CD8-positive, alpha-beta T cell (primary cell): ENCODE measurements at places on chromosomes 3 and 15. TPM values are rescaled to one million over a fixed set of nuclear protein-coding genes. Genes with fewer than 3 reads are reported as not detected.

DNA sequence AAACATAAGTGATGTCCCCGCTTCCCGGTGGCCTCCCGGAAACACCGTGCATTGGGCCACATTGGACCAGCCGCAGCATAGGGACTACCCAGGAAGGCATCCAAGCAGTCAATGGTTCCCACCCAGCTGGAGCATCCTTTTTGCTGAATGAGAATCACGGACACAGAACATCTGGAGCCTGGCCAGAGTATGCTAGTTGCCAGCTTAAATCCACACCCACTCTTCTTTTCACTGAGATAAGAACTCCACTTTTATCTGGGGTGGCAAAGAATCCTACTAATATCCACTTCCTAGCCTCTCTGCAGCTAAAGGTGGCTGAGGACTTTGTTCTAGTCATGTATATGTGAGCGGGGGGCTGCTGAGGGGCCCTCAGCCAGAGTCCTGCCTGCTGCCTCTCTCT is 95.2 kb upstream of the PLXNA1 start:
- no peak for DNase-seq

DNA sequence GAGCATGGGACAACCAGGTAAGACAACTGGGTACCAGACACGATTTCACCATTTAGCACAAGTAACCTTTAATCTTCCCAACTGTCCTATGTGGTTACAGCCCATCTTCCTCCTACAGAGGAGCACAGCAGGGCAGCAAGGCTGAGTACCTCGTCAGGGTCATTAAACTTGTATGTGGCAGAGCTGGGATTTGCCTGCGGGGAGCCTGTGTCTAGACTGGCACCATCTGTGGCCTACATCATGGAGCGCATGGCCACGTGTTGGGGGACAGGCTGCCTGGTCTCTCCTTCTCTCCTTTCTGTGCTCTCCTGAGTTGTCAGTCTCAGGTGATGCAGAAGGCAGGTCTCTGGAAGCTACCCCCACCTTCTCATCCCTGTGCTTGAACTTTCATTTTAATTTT is 32.2 kb downstream of the GOLGA6A start:
- DNase-seq: no peak

The TXNRD3 gene
- 1.6 TPM for total RNA-seq

DNA sequence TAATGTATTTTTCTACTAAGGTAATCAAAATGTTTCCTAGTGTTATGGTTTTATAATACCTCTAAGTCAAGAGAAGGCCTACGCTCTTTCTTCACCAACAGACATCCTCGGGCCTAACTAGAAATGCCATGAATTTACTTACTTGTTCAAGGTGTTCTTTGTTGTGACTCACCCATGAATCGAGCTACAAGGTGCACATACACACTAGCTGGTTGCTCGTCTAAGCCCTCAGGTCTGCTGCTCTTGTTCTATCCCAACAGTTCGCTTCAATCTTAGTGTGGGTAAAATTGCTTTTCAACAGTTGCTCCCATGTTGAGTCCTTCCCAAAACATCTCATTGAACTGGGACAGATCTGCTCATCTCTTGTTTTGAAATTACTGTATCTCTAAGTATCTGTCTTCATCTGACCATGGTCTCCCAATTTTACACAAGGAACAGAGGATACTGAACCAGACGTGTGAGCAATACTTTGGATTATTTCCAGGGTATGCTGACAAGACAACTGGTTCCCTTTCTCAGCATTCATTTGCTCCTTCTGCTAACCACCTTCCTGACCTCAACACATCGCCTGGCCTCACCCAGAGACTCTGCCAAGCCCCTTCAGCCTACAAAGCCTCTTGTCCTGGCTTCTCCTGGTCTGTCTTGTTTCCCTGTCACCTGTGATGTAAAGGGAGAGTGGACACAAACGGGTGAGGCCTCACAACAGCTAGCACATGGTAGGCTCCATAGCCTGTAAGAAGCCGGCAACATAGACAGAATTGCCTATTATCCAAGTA is 84.2 kb downstream of the NEDD4 start:
- DNase-seq: no peak

DNA sequence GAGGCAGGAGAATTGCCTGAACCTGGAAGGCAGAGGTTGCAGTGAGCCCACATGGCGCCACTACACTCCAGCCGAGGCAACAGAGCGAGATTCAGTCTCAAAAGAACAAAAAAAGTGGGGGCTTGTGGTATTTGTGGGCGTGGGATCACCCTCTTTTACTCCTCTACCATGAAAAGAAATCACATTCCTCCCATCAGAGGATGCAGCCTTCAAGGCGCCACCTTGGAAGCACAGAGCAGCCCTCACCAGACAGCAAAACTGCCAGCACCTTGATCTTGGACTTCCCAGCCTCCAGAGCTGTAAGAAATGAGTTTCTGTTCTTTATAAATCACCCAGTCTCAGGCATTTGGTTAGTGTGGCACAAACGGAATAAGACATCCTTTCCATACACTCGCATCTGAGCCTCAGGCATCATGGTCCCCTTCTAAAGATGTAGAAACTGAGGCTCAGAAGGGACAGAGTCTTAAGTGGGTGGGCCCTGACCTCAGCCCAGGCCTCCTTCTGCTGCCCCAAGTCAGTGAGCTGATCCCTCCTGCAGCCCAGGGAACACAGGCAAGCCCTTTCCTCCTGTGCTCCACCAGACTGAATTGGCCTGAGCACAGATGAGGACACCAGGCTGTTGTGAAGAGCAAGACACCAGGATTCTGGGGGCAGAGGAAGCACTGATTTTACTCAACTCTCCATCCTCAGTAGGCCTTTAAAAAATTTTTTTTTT is 201.7 kb upstream of the LINGO1 start:
- no peak for DNase-seq

The SSUH2 gene
- total RNA-seq: not detected

DNA sequence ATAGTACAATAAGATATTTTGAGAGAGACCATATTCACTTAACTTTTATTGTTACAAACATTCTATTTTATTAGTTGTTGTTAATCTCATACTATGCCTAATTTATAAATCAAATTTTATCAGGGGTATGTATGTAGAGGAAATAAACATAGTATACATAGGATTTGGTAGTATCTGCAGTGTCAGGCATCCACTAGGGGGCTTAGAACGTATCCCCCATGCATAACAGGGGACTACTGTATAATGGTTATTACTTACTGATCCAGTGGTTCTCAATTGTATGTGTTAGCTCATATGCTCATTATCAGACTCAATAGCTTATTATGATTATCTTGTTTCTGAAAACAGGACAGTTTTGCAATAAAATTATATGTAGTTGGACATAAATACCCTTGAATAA is 27.6 kb downstream of the CMC1 start:
- DNase-seq: peak; percentile 45

DNA sequence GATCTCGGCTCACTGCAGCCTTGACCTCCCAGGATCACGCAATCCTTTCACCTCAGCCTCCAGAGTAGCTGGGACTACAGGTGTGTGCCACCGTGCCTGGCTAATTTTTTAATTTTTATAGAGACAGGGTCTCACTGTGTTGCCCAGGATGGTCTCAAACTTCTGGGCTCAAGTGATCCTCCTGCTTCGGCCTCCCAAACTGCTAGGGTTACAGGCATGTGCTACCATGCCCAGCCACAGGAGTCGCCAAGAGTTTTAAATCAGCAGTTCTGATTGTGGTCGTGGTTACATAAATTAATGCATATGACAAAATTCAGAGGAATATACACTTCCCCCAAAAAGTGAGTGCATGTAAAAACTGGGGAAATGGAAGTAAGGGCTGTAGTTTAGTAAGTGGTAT is 32.9 kb downstream of the MEGF11 start:
- no peak for DNase-seq

- DNase-seq: no peak
Measured at GRCh38 chr15:66025972-66026371, 156.7 kb downstream of the RAB11A start.

The A4GNT gene
- total RNA-seq: not detected

DNA sequence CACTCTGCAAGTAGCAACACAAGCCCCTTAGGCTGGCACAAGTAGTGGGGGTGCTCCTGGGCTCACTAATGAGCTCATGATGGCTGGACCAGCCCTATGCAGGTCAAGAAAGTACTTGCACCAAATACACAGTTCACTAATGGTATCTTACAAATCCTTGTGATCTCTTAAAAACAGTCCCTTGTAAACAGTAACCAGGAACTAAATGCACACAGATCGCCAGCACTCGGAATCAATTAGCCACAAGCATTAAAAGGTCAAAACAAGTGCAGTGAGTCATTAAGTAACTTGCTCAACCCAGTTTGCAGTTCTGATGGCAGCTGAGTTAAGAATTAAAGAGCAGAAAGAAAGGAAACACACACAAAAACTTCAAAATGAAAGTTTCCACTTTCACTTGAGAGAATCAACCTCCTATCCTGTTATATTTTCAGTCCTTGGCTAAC is 43.2 kb downstream of the ARHGEF3 start:
- DNase-seq: peak; percentile 27

- DNase-seq: no peak
Measured at GRCh38 chr3:78258798-78259197, 1218.9 kb downstream of the ROBO2 start.

GRCh38 chr3:168925568-168925967 is 737.9 kb downstream of the MECOM start:
- no peak for DNase-seq

The SLC24A5 gene
- not detected for total RNA-seq

GRCh38 chr15:98528046-98528725 is 120.2 kb upstream of the IGF1R start:
- no peak for DNase-seq

- no peak for DNase-seq
Measured at GRCh38 chr3:141021261-141021660, 29.9 kb upstream of the SPSB4 start.

- no peak for DNase-seq
Measured at GRCh38 chr15:40838756-40839155, 5.1 kb upstream of the SPINT1 start.

GRCh38 chr3:171446801-171447578 is 13.2 kb downstream of the TNIK start:
- DNase-seq: no peak
